ENCODE measurements at places on chromosomes 7 and 10.
A peak's percentile ranks its signal among the peaks of the same experiment; 100 is the strongest.

- H3K27ac ChIP-seq: no peak overlapping the region
- H3K4me1 ChIP-seq: no peaks in the 10 kb centered on the region
- no peaks in the 10 kb centered on the region for H3K36me3 ChIP-seq
- DNase-seq: no peak
- no peaks in the 10 kb centered on the region for H3K27me3 ChIP-seq
Measured at GRCh38 chr10:118633786-118634185, 38.3 kb upstream of the PRLHR start.

- peak; percentile 92 for DNase-seq
- peaks cover 16% of the 10 kb centered on the region for H3K4me1 ChIP-seq
- no peaks in the 10 kb centered on the region for H3K27me3 ChIP-seq
- no peaks in the 10 kb centered on the region for H3K36me3 ChIP-seq
- peak overlapping the region; percentile 59 for H3K27ac ChIP-seq
Measured at GRCh38 chr7:116588225-116588624, 63.4 kb downstream of the CAV1 start.

DNA sequence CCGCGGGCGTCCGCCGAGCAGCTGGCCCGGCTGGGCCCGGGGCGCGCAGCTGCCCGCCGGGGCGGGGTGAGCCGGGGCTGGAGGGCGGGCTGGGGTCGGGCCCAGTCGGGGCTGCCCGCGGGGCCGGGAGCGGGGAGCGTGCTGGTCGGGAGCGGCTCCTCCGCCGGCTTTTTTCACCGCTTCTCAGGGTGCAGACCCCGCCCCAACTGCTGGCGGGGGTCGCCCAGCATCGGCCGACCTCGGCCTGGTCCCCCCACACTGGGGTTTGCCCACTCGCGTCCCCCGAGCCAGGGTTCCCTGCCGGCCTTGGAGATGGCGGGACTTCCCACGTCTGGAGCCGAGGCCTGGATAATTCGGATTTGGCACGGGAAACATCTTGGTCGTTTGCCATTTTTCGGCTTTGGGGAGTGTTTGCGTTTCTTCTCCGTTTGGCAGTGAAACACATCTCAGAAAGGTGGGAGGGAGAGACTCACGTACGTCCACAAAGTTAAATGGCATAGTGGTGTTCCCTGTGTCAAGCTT, 432 bp downstream of the TMEM248 start:
- no peaks in the 10 kb centered on the region for H3K27me3 ChIP-seq
- H3K27ac ChIP-seq: peak overlapping the region; percentile 83
- H3K4me3 ChIP-seq: peak overlapping the region; percentile 70
- DNase-seq: peak; percentile 55

DNA sequence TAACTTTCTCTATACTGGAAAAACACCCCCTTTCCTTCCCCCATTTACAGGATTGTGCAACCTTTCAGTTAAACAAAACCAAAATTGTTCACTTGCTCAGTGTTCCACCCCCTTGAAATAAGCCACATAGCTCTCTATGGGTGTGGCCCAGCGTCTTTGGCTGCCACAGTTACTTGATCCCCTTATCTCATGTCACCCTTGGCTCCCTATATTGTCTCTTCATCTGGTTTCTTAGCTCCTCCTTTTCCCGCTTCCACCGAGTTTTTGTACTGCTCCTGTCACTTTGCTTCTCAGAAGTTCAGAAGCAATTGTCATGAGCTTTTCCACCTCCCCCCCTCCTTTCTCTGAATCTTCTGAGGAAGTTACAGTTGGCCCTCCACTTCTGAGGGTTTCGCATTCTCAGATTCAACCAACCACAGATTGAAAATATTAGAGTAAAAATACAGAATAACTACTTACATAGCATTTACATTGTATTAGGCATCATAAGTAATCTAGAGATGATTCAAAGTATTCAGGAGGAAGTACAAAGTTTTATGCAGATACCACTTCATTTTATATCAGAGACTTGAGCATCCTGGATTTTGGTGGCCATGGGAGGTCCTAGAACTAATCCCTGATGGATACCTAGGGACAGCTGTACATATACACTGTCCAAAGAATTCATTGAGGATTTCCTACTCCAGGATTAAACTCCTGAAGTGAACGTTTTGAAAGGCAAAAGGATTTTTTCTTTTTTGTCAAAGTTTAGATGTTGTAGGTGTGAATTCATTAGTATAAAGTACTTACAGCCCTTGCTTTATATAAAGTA, 60.4 kb downstream of the ADD3 start:
- no peak overlapping the region for H3K4me3 ChIP-seq

- no peaks in the 10 kb centered on the region for H3K36me3 ChIP-seq
- H3K4me3 ChIP-seq: no peak overlapping the region
- no peaks in the 10 kb centered on the region for H3K4me1 ChIP-seq
- H3K27ac ChIP-seq: no peak overlapping the region
- H3K27me3 ChIP-seq: peaks cover 16% of the 10 kb centered on the region
Measured at GRCh38 chr10:50231515-50232260, 19.6 kb downstream of the ASAH2 start.

GRCh38 chr7:32169228-32169627, 99.0 kb upstream of the PDE1C start:
- H3K27ac ChIP-seq: no peak overlapping the region
- no peaks in the 10 kb centered on the region for H3K27me3 ChIP-seq
- peaks cover 1% of the 10 kb centered on the region for H3K4me1 ChIP-seq
- no peaks in the 10 kb centered on the region for H3K36me3 ChIP-seq
- DNase-seq: peak; percentile 23
- H3K4me3 ChIP-seq: no peak overlapping the region

DNA sequence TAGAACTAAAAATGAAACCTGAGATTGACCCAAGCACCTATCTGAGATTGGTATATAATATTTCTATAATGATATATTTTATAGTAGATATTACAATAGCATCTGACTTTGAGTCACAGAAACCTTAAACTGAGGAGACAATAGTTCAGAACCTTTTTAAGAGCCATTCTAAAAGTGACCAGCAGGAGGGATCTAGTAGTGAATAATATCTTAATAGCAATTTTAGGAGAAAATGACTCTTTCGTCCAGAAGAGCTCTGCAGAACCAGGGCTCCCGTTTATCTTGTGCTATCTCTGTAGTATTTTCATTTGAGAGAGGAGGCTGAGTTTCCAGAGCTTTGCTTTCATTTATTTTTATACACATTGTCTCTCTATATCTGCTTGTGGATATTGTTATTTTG, 68.1 kb downstream of the PODXL start:
- H3K4me3 ChIP-seq: no peak overlapping the region
- no peak for DNase-seq
- no peaks in the 10 kb centered on the region for H3K27me3 ChIP-seq
- H3K36me3 ChIP-seq: no peaks in the 10 kb centered on the region
- no peaks in the 10 kb centered on the region for H3K4me1 ChIP-seq

GRCh38 chr10:62582804-62583208, 208.6 kb downstream of the ZNF365 start:
- H3K4me1 ChIP-seq: peaks cover 11% of the 10 kb centered on the region
- H3K27ac ChIP-seq: peak overlapping the region; percentile 78
- no peaks in the 10 kb centered on the region for H3K36me3 ChIP-seq
- H3K27me3 ChIP-seq: no peaks in the 10 kb centered on the region

DNA sequence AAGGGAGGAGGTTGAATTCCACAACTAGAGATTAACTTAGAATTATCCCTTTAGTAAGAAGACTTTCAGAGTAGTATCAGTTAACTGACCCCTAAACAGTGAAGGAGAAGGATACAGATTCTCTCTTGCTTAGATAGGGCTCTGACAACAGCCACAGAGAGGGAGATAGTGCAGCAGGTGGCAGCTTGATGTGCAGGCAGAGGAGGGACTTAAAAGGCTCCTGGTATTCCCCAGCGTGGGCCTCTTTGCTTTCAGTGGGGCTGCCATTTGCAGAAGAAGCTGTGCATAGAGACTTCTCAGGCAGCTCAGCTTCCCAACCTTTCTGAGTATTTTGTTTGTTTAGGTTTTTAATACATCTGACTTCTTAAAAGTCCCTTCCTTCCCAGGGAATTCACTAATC, 16.0 kb downstream of the FZD1 start:
- H3K4me3 ChIP-seq: no peak overlapping the region
- H3K36me3 ChIP-seq: no peaks in the 10 kb centered on the region
- H3K27ac ChIP-seq: no peak overlapping the region

DNA sequence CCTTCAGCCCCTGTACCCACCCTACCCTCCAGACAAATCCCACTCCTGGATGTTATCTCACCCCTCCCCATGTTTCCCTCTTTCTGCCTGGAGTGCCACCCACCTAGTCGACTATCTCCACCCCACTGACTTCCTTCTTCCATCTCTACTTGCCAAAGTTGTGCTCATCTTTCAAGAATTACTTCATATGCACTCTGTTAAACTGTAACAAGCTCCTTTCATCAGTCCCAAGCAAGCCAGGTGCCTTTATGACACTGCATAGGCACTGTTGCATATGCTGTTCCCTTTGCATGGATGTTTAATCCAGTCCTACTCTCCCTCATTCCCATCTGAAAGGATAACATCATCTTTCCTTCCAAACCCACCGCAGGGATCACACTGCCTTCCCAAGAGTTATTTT, 8.9 kb upstream of the CDK1 start:
- no peak overlapping the region for H3K27ac ChIP-seq
- H3K36me3 ChIP-seq: no peaks in the 10 kb centered on the region
- no peaks in the 10 kb centered on the region for H3K4me1 ChIP-seq
- no peaks in the 10 kb centered on the region for H3K27me3 ChIP-seq
- DNase-seq: no peak

DNA sequence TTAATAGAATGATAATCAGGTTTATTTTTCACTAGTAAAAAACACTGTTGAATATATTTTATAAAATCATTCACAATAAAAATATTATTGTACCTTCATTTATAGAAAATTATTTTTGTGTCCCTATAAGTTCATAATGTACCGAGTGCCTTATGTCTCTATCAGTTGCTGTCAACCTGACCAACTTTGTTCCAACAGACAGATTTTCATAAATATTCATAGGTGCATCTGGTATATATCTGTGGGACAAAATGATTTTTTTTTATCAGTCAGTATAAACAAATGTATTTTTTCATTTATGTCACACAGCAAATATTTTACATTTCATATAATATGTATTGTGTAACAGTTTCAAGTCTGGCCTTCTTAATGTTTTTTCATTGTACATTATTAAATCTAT, 195.9 kb downstream of the HGF start:
- no peak overlapping the region for H3K27ac ChIP-seq
- no peaks in the 10 kb centered on the region for H3K4me1 ChIP-seq
- H3K4me3 ChIP-seq: no peak overlapping the region
- DNase-seq: no peak

DNA sequence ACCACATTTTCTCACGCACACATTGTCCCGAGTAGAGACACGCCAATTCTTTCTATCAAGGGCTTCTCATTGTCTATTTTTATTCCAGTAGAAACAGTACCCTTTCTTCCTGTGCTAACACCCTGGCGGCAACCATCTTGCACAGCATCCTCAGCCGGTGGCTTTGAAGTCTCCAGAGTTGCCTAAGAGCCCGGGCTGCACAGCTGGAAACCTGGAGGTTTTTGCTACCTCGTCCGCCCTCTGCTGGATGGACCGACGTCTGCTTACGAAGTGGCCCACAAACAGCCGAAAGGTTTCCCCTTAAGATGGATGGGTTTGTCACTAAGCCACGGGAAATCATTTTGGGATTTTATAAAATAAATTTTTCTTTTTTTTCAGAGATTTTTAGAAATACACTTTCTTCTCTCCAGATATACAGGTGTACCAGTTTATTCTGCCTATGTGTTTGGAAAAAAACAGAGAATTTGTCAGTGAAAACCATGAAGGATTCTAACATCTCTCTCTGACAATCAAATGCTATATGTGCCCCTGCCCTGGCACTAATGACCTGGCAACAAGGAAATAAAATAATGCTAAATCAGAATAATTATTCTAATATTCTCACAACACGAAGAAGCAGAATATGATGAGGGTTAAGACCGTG, 81.8 kb upstream of the FAM204A start:
- no peak overlapping the region for H3K4me3 ChIP-seq
- H3K27ac ChIP-seq: no peak overlapping the region
- peak; percentile 78 for DNase-seq
- no peaks in the 10 kb centered on the region for H3K27me3 ChIP-seq
- no peaks in the 10 kb centered on the region for H3K36me3 ChIP-seq
- H3K4me1 ChIP-seq: no peaks in the 10 kb centered on the region

DNA sequence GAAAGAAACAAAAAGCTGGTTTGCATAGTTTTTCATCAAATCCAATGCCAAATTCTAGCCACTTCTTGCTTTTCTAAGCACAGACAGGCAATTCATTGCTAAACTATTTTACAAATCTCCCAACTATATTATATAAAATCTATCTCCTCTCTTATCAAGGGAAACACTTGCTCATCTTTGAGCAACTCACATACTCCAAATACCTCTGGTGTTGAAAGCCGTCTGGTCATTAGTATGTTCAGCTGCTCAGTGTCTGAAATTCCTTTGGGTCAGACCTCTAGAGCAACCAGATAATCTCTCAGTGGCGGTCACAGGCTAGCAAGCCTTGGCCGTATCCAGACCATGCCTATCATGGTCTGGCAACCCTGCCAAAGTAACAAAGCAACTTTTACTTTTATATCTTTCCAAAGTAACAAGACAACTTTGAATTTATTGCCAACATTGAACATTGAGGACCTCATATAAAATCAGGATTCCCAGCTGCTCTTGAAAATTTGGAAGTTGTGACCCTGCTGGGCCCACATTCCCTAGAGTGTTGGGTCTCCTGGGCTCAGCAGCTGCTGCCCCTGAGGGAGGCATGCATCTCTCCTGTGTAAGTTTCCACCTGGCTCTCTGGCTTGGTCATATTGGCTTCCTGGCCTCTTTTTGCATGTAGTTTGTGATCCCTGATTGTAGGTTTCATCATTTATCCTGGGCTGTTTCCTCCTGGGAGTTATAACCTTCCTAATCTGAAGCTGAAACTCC, 56.8 kb upstream of the LANCL2 start:
- peak; percentile 3 for DNase-seq
- H3K27ac ChIP-seq: no peak overlapping the region
- H3K4me1 ChIP-seq: no peaks in the 10 kb centered on the region
- no peak overlapping the region for H3K4me3 ChIP-seq
- no peaks in the 10 kb centered on the region for H3K27me3 ChIP-seq
- H3K36me3 ChIP-seq: no peaks in the 10 kb centered on the region
